ENCODE measurements at places on chromosomes 4 and X.

DNA sequence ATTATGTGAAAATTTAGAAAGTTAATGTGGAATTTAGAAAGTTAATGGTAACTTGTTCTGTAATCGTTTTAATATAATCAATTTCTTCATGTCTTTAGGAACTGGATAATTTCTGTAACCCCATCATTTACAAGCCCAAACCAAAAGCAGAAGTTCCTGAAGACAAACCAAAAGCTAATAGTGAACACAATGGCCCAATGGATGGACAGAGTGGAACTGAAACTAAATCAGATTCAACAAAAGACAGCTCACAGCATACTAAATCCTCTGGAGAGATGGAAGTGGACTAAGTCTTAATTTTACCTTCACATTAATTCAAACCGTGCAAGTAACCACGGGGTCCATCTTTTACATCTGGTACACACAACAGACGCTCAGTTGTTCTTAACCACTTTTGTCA, 48.1 kb upstream of the PLK4 start:
- no peak for DNase-seq

DNA sequence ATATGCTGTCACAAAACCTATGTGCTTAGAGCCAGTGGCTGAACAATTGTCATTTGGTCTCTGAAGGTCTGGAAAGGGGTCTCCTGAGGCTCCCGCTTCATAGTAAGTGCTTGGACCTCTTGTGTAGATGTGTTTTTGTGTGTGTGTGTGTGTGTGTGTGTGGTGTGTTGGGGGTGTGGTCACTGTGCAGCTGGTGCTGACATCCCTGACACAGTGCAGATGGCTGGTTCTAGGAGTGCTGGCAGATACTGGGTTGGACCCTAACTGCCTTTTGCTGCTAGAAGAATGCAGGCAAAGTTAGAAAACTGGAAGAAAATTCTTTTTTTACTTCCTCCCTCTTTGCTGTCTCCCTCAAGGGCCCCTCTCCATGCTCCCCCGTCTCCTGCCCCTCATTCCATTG, 1872.6 kb downstream of the ARAP2 start:
- no peak for DNase-seq

GRCh38 chr4:110247591-110247990, 49.2 kb upstream of the ELOVL6 start:
- no peak for DNase-seq

DNA sequence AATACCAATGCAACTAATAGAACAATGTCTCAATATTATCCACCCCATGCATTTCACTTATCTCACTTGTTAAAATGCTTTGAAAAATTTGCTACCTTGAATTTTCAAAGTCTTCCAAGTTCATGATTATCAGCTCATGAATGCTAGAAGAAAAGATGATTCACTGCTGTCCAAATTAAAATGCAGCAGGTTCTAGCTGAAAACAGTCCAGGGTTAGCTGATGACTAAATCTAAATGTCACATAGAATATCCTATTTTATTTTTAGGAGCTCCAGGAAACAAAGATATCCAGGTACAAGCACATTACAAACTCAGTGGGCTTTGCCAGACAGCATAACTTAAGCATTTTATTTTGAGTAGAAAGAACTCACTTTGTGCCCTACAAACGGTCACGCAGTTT, 38.0 kb upstream of the SPARCL1 start:
- DNase-seq = no peak

- DNase-seq = no peak
Observed at GRCh38 chrX:27889878-27890277, 82.1 kb downstream of the MAGEB10 start.

GRCh38 chrX:134949271-134949670, 41.5 kb upstream of the SMIM10 start:
- no peak for DNase-seq

DNA sequence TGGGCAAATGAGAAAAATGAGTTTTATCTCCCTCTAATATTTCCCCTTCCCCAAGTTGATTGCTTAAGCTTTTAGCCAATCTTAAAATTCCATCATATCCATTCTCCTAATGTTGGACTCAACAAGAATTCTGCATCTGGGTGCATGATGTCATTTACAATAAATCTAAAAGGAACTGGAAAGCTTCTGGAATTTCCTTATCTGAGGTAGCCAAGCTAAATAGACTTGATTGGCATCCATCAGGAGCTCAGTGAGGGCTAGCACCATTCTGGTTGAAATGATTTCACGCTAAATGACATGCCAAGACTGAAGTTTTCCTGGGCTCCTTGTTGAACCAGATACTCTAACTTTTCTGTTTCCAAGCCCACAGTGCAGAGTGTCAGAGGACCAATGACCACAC, 110.3 kb upstream of the SCML1 start:
- DNase-seq = no peak

DNA sequence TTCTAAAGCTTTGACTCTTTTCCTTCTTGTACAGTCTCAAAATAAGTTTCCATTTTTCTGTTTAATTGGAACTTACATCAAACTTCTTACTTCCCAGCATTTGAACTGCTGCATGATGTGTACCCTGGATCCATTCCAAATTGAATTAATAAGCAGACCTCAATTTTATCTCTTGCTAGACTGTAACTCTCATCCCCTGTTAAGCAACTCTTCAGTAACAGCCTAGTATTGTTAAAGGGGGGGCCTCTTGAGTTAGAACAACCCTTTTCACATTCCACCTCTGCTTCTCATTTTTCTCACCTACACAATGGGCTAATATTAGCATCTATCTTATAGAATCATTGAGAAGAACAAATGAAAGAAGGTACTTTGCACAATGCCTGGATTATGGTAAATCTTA, 169.4 kb downstream of the IL1RAPL1 start:
- no peak for DNase-seq

DNA sequence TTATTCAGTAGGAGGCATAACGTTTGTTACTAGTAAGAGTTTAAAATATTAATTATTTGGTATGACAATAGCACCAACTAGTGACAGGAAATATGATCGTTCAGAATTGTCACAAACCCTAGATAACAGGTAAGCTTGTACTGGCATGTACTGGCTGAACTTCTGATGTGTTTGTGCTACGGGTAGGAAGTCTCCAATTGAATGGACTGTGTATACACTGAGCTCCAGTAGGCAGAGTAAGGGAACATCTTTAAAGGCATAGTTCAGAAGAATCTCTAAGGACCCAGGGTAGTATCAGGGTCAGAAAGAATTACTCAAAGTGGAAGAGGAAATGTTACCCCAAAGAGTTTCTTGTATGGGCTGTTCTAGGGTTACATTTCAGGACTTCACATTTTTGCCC, 230.4 kb downstream of the EDA2R start:
- DNase-seq = no peak

- no peak for DNase-seq
Observed at GRCh38 chr4:177489471-177490246, 47.4 kb upstream of the AGA start.

GRCh38 chr4:38179690-38180377, 219.6 kb downstream of the PTTG2 start:
- no peak for DNase-seq

DNA sequence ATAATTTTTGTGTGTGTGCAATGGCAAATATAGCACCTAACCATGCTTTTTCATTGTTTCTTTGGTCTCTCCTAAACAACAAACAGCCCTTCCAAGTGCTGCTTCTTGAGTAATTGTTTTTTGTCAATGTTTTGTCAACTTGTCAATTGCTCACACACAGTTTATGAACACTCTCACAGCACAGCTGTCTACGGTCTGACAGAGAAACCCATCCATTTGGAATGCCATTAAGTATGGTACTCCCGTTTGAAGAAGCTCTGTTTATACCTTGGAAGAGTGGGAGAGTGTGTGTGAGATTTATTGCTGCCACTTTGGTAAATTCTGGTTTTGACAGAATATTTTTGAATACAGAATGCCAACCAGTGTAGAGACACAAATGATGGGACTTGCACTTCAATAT, 254.6 kb downstream of the LDB2 start:
- DNase-seq = no peak

DNA sequence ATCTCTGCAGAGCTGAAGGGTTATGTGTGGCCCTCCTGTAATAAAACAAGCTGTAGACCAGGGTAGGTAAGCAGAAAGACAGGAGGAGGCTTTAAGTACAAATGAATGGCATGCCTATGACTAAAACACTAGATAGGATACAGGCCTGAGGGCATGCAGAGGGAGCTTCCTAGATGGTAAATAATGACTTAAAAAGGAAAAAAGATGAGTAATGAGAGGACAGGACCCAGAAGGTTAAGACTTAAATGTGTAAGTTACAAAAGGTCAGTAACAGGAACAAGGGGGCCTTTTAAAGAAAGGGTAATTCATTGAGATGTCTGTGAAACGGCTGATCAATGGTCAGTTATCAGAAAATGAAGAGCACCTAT, 194.8 kb downstream of the SOWAHB start:
- DNase-seq = no peak

DNA sequence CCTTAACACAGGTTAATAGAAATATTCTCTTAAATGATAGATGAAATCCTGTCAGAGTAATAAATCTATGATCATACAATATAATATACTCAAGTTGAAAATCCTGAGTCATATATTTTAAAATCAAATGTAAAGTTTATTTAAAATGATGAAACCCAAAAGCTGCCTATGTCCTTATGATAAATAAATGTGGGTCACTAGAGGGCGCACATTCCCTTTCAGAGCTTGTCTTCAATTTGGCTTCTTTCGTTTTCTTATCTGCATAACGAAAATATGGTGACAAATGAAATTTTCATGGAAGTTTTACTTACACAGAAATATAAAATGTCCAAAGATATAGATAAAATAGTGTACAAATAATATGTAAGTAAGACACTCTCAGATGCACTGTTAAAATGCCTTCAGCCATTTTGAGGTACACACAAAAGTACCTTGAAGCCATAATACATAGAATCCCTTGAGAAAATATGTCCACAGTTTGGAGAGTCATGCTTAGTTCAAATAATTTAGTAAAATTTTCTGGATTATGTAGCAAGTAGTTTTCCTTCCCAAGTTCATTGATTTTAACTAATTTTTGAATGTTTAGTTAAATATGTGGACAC, 680.4 kb downstream of the DMD start:
- DNase-seq = no peak

- DNase-seq = no peak
Observed at GRCh38 chr4:13750594-13750993, 123.1 kb upstream of the BOD1L1 start.

DNA sequence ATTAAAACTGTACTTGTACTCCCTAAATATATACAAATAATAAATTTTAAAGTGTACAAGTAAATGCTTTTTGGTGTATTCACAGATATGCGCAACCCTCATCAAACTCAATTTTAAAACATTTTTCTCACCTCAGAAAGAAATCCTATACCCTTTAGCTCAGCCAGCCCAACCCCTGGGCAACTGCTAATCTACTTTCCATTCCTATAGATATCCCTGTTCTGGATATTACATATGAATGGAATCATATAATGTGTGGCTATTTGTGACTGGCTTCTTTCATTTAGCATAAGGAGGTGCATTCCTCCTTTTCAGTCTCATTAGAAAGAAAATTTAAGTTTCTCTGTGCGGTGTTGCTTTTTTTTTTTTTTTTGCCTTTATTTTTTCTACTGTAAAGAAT, 39.4 kb downstream of the INTU start:
- no peak for DNase-seq

DNA sequence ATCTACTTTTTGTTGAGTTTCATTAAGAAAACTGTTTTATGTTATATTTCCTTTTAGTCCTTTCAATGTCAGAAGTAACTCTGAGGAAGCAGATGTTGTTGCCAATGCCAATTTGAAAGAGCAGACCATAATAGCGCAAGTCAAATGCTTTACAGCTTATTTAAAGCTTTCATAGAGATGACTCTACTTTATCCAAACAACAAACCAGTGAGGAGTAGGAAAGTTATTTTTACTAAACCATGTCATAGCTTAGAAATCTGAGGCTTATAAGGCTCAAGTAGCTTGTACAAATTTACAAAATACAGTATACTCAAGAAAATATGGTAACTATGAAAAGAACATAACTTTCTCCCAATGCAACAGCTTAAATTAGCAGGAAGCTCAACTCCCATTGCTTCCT, 40.1 kb upstream of the SPOCK3 start:
- DNase-seq = no peak

- no peak for DNase-seq
Observed at GRCh38 chrX:119604766-119605463, 1.3 kb downstream of the NKRF start.

- DNase-seq = peak; percentile 23
Observed at GRCh38 chr4:16056681-16057385, 27.0 kb downstream of the PROM1 start.

DNA sequence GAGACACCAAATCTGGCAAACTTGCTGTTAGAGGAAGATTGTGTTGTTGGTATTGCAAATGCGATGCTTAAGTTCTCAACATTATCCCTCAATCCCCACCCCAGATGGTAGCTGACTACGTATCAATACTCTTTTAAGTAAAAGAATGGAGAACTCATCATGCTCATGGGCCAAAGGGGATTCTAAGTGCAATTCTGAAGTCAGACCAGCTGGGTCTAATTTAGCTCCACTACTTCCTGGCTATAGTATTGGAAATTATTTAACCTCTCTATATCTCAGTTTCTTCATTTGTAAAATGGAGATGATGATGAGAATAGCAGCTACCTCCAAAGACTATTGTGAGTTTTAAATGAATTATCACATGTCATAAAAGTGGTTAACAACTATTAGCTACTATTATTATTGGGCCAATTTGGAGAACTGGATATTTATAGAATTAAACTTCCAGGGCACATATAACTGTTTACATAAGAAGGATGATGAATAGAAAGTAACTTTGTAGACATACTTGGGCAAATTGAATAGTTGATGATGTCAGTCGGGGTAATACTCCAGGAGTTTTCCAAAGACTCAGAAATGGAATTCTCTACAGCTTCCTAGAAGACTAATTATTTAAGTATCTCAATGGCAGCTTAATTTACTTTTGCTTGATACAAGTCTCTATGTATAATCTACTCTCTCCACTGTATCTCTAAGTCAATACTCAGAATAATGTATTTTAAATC, 5.0 kb upstream of the SLAIN2 start:
- DNase-seq = no peak

DNA sequence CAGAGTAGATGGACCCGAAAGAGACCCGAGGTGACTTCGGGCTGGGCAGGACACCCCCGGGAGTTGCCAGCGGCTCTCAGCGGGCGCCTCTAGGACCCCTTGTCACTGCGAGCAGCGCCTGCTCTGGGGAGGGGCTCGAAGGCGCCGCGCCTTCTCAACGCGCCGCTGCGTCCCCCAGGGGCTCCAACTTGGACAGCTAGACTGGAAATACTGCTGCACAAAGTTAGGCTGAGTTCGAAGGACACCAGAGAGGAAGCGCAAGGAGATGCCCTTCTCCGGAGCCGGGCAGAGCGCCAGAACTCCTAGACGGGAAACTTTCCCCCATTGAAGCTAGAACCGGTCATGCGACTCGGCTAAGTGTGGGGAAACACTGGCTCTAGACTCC, 493 bp upstream of the KCNIP4 start:
- DNase-seq = peak; percentile 6

- DNase-seq = no peak
Observed at GRCh38 chr4:42785817-42786216, 106.7 kb upstream of the GRXCR1 start.

DNA sequence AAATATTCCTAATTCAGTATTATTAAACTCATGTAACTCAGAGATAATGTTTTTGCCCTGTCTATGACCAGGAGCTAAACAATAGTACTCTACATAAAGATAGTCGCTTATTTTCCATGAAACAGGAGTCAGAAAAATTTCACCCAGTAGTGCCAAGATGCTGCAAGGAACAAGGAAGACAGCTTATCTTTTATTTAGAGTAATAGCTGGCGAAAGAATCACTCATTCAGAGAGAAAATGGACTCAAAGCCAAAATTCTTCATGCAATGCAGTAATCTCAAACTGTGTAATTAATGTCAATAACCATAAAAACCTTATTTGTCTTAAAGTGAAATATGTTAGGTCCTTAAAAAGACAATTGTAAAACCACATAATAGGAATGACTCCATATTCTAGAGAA, 477.8 kb downstream of the ANKRD50 start:
- no peak for DNase-seq

Data from cerebellar nuclear complex (tissue), 1 donor.